ENCODE measurements at places on chromosomes 4 and X.

- peak; percentile 7 for DNase-seq
Observed at GRCh38 chr4:94892051-94892450, 134.3 kb downstream of the BMPR1B start.

DNA sequence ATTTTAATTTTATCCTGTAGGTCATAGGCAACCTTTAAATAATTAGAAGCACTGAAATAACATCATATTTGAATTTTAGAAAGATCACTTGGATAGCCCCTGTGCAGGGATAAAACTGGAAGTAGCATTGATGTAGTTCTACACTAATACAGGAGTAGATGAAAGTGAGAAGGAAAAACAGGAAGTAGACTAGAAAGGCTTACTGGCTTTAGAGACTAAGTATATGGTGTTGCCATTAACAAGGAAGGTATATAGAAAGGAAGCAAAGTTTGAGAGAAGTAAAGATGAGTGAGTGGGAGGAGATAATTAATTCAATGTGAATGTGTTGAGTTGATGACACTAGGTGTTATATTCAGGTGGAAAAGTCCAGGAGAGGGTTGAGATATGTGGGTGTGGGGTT is 73.1 kb upstream of the EPGN start:
- DNase-seq = no peak

GRCh38 chr4:55447831-55448230 is 52.1 kb downstream of the TMEM165 start:
- peak; percentile 40 for DNase-seq

- peak; percentile 96 for DNase-seq
Observed at GRCh38 chr4:113383111-113383785, 333.8 kb downstream of the ANK2 start.

DNA sequence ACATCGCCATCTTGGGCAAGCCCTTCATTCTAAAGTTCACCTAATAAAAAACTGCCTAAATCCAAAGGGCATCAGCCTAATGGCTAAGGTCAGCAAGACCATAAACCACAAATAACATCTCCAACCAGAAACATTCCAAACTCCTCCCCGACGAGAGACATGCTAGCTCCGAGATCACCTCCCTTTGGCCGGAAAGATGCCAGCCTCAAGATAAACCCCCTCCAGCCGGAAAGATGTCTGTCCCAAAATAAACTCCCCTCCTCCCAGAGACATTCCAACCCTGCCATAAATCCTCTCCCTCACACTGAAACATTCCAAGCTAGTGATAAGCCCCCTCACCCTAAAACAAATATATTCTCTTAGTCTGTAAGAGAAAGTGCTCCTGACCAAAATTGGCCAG is 13.3 kb upstream of the DYNLT3 start:
- DNase-seq = peak; percentile 2

GRCh38 chr4:95283320-95283719 is 265.5 kb downstream of the UNC5C start:
- peak; percentile 17 for DNase-seq

GRCh38 chr4:84366907-84367306 is 132.2 kb downstream of the NKX6-1 start:
- DNase-seq = no peak

Data from cardiac fibroblast (primary cell).